Prostate gland (tissue), 2 donors: ENCODE measurements at places on chromosomes 1 and 21.

- DNase-seq = no peak
These were observed 5.7 kb downstream of the ZC3H12A start for GRCh38 chr1:37480125-37480466.

DNA sequence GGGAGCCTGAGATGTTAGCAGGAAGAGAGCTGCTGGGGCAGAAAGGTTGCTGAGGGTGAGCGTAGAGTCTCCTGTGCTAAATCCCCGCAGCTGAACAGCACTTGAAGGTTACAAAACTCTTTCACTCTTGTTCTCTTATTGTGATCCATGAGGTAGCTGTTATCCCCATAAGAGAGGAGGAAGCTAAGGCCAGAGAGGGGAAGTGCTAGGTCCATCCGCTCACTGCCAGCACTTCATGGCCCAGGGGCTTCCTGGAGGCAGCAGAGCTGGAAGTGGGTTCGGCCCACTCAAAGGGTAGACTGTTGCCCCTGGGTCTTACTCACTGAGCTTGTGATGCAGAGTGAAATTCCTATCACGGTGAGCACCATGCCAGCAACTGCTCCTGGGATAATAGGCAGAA is 5.6 kb downstream of the TMEM234 start:
- DNase-seq = no peak

DNA sequence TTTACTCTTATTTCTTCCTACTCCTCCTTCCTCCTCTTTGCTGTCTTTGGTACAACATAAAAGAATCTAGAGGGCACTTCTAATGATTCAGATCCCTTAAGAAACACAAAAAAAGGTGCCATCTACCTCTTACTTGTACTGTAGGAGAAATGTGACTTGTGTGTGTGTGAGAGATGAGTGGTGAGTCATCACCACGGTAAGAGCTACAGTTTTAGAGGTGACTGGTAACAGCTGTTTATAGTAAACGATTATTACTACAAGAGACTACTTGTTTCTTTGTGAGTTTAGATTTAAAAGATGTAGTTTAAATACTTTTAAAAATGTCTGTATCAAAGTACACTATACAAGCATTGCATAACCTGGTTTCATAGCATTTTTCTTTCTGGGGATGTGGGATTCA is 40.4 kb downstream of the SLC35D1 start:
- no peak for DNase-seq

GRCh38 chr21:37429356-37429755 is 62.8 kb downstream of the DYRK1A start:
- DNase-seq = no peak

- no peak for DNase-seq
These were observed 150.1 kb downstream of the PLPP3 start for GRCh38 chr1:56429288-56429687.

- DNase-seq = no peak
These were observed 16.2 kb downstream of the CSRP1 start for GRCh38 chr1:201490708-201491131.

DNA sequence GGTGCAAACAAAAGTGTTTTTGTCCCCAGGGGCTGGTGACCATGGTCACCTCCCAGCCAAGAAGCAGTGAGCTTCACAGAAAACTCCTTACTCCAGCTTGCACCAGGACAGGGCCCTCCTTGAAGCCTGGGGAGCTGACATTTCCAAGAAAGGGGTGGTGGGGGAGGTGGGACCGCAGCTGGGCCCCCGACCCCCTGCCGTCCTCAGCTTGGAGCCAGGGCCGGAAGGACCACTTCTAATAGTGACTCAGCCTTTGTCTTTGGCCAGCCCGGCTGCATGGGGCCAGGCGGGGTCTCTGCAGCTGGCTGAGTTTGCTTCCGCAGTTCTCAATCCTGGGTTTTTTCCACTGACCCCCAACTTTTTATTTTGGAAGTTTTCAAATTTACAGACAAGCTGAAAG is 136.5 kb upstream of the POU3F1 start:
- DNase-seq = no peak

GRCh38 chr21:16302851-16303282 is 573.1 kb downstream of the USP25 start:
- DNase-seq = no peak

DNA sequence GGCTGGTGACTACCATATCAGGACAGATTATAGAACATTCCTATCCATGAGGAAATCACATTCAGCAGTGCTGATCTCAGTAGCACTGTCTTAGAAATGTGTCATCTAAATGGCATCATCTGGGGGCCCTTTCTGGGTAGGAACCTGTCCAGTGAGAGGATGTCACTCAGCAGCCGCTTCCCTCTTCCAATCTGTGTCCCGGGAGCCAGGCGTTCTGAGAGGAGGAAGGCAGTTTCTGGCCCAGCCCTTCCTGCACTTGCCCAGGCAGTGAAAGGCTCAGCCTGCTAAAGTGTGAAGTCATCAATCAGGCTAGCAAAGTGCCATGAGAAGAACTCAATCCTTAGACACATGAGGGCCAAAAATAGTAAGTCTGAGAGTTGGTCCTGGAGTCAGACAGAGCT is 25.6 kb downstream of the RAB4A start:
- DNase-seq = no peak

DNA sequence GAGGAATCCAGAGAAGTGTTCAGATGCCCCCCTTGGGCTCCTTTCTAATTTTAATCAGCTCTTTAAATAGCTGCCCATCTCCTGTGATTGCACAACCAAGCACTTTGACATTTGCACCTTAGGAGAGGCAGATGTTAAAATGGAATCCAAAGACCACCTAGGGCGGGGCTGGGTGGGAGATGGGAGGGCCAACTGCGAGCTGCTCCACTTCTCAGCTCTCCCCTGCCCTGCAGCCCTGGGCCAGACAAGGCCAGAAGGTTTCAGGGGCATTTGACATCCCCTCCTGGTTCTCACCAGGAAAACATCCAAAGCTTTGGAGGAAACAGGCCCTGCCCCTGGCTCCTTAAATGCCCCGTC is 106.9 kb downstream of the DHRS3 start:
- DNase-seq = no peak

DNA sequence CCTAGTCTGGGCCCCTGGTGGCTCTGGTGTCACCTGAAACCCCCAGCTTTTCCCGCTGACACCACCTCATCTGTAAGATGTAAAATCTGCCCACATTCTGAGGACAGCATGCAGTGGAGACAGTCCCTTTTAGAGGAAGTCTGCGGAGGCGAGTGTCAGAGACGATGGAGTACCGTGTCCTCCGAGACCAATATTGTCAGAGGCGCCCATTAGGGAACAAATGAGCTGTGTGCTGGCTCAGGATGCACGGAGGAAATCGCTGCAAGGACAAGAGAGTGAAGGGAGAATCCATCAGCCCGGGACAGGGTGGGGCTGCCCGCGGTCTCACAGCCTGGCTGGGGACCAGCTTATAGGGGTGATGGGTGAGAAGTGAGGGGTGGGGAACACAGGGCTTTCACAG is 214.8 kb downstream of the MATN1 start:
- no peak for DNase-seq

DNA sequence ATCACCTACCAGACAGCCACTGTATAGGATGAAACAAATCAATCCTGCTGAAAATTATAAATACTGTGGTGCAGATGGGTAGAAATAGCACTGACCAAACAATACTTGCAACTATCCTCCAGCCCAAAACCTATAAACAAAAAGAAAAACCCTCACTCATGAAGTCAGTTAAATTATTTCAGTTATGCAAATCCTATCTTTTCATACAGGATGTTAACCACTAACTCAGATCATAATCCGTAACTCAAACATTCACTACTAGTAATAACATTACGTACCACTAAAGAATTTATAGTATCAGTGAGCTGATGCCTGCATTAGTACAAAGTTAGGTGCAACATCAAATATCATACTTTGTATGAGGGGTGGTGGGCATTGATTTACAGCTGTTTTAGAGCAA is 2.6 kb downstream of the NDC1 start:
- DNase-seq = no peak

DNA sequence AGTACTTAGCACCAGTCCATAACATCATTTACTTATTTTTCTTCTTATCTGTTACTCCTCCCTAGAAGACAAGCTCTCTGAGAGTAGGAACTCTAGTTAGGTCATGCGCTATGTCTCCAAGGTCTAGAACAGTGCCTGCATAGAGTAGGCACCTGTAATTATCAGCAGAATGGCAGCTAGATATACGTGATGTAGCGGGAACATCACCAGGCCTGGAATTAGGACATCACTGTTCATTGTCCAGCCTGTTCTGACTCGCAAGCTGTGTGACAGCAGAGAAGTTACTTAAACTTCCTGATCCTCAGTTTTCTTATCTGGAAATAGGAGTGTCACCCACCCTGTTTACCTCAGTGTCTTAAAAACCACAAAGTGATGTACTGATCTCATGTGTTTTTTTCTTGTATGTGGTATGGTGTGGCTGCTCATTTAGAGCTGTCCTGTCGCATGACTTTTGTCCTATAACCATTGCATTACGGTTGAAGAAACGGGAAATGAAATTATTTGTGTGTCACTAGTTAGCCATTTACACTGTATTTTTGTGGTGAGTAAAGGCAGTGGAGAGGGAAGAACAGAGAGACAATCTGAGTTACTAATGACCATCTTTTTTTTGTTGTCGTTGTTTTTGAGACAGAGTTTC is 37.1 kb upstream of the EXO1 start:
- DNase-seq = no peak

- no peak for DNase-seq
These were observed 71.1 kb upstream of the CD34 start for GRCh38 chr1:207981976-207982375.

- DNase-seq = no peak
These were observed 60.6 kb upstream of the C1orf21 start for GRCh38 chr1:184326278-184326677.

GRCh38 chr1:22365331-22366295 is 86.0 kb upstream of the ZBTB40 start:
- DNase-seq = no peak

- DNase-seq = no peak
These were observed 47.8 kb upstream of the NRDC start for GRCh38 chr1:51926171-51926812.

- DNase-seq = no peak
These were observed 95.9 kb upstream of the CCDC190 start for GRCh38 chr1:162956922-162957321.

GRCh38 chr1:8147956-8148355 is 121.8 kb upstream of the ERRFI1 start:
- DNase-seq = no peak

- no peak for DNase-seq
These were observed 8.1 kb downstream of the FOXD2 start for GRCh38 chr1:47445823-47446550.

- no peak for DNase-seq
These were observed 55.9 kb upstream of the PROX1 start for GRCh38 chr1:213931836-213932235.

GRCh38 chr1:202351725-202352124 is 3.2 kb downstream of the PPP1R12B start:
- no peak for DNase-seq

GRCh38 chr1:17235135-17235885 is 13.6 kb upstream of the PADI3 start:
- no peak for DNase-seq

DNA sequence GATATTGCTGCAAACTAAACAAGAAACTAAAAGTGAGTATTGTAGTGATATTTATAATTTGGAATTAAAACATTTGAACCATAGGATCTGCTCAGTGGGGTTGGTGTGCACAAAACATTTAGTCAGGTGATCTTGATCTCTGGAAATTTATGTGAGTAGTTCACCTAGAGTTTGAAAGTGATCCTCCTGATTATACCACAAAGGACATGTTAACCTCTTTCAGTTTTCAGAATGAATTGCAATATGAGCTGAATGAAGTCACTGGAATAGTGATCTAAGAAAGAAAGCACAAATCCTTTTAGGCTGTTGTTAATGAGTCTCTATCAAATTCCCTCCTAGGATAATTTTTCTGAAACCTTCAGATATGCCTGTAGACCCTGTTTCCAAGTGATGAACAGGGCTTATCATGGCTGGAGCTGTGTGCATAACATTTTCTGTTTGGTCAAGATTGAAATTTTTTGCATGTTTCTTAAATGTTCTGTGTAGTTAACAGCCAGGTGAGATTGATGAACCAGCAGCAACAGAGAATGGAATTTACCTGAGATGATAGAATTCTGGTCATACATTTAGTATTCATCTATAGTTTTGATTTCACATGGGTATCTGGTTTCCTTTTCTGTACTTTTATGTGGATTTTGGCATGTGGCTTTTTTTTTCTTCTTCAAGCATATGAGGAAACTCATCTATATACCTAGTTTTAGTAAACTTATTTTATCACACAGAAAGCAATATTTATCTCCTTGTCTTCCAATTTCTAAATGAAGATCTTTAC is 25.5 kb downstream of the CDC14A start:
- DNase-seq = no peak

DNA sequence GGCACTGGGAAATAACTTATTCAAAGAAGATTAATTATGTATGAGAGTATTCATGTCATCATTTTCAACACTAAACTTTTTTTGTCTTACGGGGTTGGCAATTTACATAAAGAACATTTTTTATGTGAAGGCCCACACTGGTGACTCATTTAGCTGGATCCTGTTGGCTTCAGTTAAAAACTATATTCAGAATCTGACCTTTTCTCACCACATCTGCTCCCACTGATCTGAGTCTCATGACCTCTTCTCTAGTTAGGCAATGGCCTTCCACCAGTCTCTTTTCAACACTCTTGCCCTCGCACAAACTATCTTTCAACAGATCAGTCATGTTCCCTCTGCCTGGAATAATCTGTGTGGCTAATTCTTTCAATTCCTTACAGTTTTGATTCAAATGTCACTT is 53.4 kb downstream of the TMPRSS15 start:
- no peak for DNase-seq

DNA sequence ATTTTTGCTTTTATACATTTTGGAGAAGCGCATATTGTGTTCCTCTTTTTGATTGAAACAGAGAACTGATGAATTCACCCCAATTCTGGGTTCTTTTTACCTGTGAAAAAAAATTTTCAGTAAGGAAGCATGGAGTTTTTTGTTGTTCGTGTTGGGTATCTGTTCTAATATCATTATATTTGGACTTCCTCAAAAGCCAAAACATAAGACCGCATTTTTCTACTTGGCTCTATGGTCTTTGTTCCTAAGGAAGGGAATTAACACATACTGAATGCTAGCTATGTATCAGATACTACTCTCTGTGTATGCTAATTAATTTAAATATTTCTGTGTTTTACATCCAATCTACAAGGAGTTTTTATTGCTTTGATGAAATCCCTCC is 12.9 kb downstream of the EPB41 start:
- no peak for DNase-seq

- no peak for DNase-seq
These were observed 6.7 kb downstream of the TAGLN2 start for GRCh38 chr1:159918352-159919200.

DNA sequence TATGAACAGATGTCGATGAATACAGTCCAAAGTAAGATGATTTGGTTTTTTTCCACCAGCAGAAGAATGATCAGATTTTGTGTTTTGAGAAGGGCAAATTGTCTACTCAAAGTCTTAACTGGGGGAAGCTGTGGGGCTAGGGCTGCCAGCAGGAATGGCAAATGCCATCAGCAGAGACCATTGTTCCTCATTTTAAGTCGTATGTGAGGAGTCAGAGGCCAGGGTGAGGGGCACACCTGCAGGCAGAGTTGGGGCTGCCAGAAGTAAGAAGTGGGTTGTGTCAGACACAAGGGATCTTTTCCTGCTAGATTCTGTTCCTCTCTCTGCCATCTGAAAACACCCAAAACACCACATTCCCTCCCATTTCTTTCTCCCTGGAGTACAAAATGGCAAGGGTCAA is 8.7 kb downstream of the PARK7 start:
- DNase-seq = no peak
